EH (cell line): ENCODE measurements at places on chromosomes 3 and 15.

DNA sequence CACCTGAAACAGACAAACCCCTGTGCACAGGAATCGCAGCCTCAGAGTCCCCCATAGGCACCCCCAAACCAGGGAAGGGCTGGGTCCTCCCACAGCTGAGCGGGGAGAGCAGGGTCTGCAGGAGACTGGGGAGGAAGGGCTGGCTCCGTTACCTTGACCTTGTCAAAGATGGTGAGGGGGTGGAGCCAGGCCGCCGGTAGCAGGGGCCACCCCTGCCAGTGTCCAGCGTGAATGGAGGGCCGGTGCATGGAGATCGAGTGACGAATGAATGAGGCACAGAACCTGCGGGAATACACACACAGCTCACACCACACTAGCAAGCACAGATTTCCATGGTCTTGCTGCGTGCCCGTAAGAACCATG, 102.2 kb downstream of the TMEM266 start:
- DNase-seq, result no peak

DNA sequence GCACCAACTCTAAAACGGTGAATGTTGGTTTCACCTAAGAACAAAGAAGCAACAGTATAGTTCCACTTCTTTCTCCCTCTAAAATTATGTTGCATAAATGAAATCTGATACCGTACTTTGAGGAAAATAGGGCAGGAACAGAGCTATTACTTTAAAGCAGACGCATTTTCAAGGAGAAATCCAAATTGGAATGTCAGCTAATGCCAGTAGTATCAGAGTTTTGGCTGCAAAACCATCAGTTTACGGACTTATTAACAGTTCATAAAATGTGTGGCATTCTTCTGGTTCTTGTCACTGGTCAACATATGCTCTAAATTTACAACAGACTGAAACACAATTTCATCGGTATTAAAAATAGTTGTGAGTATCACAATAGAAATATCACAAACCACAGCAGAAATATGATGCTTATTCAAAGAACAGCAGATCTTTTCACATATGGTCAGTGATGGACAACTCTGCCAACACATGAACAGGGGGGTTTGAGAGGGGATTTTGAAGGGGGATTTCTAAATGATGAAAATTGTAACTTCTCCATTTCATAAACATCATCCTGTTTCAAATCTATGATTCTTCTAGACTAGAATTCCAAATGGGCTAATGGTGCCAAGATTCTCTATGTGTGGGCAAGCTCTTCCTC, 38.7 kb upstream of the ROBO2 start:
- DNase-seq, result no peak

- peak; percentile 40 for DNase-seq
Observed at GRCh38 chr3:105594219-105594618, 227.5 kb downstream of the ALCAM start.

- peak; percentile 89 for DNase-seq
Observed at GRCh38 chr15:60358935-60359682, 38.7 kb downstream of the ANXA2 start.

DNA sequence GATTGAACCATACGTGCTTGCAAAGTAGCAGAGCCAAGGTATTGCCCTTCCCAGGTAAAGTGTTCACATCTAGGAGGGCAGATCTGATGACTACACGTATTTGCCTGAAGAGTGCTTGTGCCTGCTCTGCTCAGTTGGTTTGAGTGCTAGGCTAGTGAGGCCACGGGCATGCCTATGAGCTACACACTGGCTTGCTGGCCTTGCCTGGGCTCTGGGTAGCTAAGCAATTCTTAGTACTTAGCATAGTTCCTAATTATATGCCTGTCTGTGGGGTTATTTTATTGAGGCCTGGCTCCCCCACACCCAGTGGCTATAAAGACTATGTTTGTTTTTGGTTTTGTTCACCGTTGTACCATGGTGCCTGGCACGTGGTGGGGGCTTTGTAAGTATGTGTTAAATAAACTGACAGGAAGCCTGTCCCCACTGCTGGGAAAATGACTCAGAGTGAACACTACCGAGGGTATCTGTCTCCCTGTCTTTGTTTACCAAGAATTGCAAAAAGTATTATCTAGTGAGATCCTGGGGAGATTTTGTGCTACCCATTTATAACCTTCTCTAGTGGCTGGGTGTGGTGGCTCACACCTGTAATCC, 72.1 kb upstream of the ETV5 start:
- DNase-seq, result no peak

GRCh38 chr3:100370756-100371155, 30.1 kb downstream of the TOMM70 start:
- peak; percentile 58 for DNase-seq

- no peak for DNase-seq
Observed at GRCh38 chr3:124318656-124319055, 326.7 kb upstream of the ROPN1 start.

DNA sequence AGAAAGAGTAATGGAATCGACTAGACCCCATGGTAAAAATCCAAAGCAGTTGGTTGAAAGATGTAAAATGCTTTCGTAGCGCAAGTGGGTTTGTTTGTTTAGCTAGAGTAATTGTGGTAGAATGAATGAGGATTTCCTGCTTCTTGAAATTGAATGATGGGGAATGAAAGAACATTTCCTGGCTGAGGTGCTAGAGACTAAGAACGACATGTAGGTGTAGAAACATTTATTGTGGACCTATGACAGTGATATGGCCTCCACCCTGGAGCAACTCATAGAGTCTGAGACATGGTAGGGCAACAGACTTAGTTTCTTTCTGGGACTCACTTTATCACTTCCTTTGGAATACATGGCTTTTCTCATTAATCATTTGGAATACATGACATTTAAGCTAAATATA, 467.6 kb upstream of the CFAP20DC start:
- no peak for DNase-seq

- DNase-seq, result peak; percentile 71
Observed at GRCh38 chr15:70722266-70723121, 40.9 kb downstream of the UACA start.

DNA sequence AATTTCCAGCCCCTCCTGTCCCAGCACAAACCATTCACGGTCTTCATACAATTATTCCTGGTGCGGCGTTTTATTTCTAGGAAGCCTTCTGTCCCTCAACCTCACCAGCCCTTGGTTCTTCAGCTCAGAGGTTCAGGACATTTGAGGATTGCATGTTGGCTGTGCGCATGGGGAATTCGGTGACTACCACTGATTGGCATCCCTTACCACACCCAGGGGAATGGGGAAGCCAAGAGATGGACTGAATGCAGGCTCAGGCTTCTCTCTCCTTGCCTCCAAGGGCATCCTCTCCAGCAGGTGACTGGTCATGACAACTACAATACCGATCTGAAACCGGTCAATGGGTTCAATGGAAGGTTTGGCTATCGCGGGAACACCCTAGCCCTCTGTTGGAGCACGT, 153.8 kb downstream of the MTHFS start:
- peak; percentile 20 for DNase-seq

DNA sequence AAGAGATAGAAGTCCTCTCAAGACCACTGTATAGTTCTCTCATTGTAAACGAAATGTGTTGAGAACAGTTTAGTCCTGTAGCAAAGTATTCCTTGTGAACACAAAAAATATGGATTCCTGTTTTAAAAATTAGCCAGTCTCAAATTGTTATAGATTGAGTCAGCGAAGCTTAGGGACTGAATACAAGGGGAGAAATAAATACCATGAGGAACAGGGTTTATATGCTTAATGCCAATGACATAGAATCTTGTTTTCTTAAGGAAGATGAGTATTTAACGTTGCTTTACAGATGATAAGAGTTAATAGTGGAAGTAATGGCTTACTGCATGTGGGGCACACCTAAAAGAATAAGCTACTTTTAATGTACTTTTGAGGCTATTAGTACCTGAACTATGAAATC, 37.9 kb downstream of the SETD5 start:
- peak; percentile 11 for DNase-seq

DNA sequence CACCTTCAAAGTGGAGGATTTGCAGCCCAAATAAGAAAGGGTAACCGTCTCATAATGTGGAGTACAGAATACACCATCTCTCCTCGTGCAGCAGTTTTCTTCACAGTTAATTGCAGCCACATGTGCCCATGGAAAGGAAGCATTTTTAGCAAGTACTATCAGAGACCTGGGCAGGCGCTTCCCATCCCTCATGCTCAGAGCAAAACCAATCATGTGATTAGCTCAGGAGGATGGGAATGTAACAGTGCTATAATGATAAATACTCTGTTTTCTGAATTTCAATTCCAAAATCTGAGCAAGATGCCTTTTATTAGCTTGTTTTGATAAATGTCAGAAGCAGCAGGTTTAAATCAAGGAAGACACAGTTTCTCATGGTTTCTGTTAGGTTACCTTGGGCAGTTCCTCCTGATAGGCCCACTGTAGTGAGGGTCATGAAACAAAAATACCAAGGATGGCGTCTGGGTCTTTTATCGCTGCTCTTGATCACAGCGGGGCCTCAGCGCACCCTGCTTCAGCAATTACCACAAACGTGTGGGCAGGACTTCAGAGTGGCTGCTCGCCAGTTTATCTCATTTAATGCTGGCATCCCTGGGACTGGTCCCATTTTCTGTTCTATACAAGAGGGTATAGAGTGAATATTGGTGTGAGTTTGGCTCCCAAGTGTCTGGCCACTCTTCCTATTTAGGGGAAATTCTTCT, 92.6 kb upstream of the VGLL4 start:
- DNase-seq, result no peak

GRCh38 chr15:57312318-57313133, 63.8 kb upstream of the CGNL1 start:
- DNase-seq, result peak; percentile 18

GRCh38 chr3:9214599-9214998, 34.8 kb downstream of the SRGAP3 start:
- DNase-seq, result peak; percentile 52

DNA sequence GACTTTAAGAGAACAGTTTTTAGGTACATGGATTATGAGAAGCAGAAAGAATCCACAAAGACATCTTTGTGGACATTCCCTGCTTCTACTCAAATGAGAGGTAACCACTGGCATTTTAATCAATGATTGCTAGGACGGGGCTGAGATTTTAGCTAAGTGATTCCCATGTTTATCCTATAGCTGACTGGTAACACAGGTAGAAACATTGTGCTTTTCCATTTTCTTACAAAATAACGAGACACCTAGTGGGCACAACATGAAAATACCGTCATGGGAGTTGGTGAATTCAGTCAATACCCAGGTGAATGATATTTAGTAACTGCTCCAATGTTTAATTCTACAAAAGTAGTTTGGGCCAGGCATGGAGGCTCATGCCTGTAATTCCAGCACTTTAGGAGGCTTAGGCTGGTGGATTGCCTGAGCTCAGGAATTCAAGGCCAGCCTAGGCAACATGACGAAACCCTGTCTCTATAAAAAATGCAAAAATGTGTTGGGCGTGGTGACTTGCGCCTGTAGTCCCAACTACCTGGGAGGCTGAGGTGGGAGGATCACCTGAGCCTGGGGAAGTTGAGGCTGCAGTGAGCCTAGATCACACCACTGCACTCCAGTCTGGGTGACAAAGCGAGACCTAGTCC, 37.2 kb upstream of the DENND4A start:
- peak; percentile 11 for DNase-seq

DNA sequence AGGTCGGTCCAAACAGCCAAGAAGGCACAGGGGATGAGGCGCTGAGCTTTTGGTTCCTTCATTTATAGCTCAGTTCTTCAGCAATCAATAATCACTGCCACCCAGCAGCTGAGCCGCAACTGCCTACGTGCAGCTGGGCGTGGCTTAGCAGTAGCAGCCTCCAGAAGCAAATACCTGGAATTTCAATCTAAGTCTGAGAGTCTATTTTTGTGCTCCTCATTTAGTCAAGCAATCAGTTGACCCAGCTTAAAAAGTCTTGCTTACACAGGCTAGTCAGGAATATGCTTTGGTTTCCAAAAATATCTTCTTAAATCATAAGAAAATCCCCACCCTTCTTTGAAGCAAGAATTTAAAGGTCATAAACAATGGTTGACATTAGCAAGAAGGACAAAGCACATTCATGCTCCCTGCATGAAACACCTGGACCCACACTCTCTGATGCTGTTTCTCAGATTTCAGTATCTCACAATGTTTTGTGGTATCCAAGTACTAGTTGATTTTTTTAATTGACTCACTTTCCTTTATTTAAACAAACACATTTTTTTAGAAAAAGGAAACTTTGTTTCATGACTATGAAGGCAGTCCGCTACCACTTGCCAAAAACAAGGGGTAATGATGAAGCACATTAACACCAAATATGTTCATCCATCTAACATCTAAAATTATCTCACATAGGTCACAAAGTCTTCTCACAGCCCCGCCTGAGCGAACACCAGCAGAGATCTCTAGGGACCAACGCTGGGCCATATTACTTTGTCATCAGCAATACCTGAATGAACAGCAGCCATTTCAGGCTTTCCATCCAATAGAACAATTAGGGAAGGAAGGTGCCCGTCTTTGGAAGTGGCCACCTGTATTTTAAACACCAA, 106.1 kb downstream of the OXNAD1 start:
- no peak for DNase-seq

DNA sequence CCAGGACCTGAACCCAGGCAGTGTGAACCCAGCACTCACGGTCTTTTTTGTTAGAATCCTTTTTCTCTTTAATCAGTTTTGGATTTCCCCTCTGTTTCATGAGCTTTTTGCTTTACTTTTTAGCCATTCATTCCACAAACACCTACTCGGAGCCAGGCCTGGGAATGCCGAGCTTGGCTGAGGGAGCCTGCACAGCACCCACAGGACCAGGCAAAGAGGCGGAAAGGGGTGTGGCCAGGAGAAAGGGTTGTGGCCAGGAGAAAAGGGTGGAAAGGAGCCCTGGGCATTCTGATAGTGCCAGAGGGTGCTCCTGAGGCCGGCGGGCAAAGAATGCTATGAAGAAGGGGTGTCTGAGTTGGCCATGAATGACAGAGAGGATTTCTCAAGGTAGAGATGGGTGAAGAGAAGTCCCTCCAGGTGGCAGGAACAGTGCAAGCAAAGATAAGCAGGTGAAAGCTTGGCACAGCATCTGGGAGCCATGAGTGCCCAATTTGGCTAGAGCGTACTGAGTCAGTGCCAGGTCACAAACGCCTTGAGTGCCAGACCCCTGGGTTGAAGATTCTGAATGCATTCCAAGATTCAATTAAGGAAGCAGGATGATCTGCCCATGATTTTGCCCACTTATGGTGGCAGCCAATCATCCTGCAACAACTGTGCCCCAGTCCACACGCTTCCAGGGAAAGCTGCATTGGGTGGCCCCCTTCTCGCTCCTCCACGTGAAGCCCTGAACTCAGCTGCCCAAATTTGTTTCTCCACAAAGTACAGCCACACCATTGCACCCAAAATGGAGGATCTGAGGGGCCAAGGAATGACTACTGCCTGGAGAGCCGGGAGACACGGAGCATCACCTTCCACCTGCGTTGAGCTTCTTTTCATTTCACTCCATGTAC, 157.2 kb downstream of the XXYLT1 start:
- DNase-seq, result no peak
